ENCODE measurements at places on chromosomes 1 and 21.

DNA sequence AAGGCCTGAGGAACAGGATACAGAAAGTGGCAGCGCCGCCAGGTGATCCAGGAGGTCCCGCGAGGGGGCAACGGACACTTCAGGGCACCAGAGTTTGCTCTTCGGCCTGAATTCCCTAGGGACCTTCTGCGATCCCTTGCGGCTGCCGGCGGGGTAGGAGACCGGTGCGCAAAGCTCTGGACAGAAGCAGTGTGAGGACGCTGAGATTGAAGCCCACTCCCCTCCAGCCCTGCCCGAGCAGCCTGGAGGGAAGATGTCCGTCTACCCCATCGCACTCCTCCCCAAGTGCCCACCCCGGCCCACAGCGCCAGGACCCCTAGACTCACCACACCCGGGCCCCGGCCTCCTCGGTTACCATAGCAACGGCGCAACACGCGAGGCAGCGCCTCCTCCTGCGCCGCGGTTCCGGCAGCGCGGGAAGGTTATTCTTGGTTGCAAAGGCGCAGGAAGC is at the start of gene ANKRD45:
Gene ANKRD45, minus strand, starts transcription at position 361 of the 451 bp plus-strand sequence. CDS start 10,433 bp downstream, outside the sequence.
- no peak for DNase-seq

GRCh38 chr1:33973799-33974545 is 110.1 kb downstream of the HMGB4 start:
- no peak for DNase-seq

DNA sequence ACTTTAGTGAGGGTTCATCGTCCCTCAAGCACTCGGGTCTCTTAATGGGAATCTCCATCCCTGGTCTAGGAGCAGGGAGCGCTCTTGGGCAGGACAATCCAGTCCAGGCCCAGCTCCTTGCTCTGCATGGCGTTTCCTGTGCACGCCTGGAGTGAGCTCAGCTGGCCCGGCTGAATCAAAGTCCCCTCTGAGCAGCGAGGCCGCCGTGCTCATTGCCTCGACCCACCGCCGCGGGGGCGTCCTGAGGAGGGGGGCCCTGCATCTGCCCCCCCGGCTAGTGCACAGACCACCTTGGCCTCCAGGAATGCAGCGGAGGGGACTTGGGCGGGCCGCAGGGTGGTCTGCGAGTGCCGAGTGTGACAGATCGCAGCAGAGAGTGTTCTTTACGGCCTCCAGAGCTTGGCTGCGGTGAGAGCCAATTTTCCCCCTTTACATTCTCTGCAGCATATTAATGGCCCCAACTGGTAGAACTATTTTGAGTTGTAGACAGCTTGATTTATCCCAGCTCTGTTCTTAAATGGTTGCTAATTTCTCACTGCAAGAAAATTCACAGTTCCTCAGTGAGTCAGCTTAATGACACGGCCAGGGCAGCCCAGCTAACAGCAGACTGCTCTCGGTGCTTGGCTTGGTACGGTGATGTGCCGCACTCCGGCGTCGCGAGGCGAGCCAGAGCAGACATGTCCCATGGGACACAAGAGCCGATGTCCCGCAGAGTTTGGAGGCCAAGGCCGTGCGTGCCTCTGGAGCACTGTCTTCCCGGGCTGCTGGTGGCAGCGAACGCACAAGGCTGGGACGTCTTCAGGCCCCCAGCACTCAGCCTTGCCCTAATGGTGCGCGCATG is 39.8 kb downstream of the SNAP47 start:
- DNase-seq, result no peak

GRCh38 chr21:41368735-41369104 is 6.9 kb downstream of the MX2 start:
- DNase-seq, result no peak

DNA sequence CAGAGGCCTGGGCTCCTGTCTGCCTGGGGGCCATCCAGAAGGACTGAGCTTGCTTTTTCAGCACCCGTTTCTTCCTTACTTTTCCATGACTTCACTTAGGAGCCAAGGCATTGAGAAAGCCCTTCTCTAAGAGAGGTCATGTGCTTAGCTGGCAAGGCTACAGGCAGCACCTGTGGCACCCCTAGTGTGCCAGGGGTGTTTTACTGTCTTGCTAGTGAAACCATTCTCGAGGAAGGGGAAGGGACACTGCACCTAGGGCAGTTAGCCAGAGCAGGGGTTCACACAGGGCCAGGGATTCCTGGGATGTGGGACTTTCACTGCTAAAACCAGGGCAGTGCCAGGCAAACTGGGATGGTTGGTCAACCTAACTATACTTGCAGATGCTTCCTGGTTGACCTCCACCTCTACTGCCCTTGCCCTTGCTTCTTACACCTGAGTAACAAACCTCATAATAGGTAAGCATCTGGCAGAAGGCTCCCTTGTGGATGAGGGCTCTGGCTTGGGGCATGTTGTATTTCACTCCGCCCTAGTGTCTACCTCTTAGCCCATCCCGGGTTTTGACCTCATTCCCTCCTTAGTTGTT is 69.2 kb downstream of the NOS1AP start:
- DNase-seq, result no peak

DNA sequence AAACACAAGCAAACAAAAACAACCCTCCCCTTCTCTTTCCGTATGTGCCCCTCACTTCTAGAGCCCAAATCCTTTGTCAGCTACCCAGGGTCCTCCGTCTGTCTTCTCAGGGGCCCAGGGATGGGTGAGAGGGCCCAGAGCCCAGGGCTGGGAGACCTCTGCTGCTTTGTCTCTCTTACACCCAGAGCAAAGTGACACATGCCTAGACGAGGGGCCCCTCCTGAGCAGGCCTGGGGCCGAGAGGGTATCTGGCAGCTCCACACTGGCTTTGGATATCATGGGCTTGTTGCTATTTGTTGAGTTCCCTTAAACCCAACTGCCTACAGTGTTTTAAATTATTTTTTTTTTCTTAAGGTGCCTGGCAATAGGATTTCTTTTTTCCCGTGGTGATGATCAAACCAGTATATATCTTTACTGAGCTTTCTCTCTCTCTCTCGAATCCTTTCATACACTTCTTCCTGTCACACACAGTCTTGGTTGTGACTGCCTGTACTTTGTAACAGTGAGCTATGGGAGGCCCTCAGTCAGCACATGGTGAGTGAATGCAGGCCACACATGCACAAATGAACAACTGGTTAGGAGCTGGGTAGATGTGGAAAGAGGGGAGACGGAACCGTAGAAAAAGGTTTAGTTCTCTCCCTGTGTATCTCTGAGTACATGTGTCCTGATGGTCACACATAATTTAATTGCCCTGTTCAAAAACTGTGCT is 14.5 kb downstream of the RASSF5 start:
- no peak for DNase-seq

DNA sequence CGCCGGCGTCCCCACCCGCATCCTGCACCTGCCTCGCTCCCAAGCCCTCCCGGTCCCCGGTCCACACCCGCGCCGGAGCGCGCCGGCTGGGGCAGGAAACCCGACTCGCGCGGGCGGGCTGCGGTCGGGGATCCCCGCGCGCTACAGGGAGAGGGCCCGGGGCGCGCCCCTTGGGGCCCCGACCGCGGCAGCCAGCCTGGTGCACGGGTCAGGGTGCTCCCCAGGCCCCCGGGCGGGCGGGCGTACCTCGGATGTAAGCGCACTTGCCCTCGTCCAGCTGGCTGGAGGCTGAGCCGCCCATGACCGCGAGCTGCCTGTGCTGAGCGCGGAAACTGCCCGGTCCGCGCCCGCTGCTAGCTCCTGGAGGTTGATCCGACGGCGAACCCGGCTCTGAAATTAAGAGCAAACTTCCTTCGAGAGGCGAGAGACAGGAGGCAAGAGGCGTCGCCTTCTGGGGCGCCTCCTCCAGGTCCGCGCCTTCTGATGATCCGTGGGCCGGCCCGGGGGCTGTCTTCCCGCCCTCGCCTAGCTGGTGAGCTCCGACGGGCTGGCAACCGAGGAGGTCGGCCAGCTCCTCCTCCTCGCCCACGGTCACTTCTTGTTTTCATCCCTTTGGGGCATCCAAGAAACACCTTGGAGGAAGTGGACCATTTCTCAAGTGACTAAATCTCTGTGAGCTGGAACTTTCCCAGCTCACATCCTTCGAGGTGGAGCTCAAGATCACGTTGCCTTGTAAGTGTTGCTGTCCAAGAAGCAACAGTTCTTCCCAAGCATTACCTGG is at the start of gene NIBAN1:
Gene NIBAN1, minus strand, starts transcription at position 453 of the 781 bp plus-strand sequence. Its CDS starts 152 bp downstream, at position 301.
- DNase-seq, result no peak

GRCh38 chr1:152582647-152583046 is 2.3 kb upstream of the LCE3D start:
- DNase-seq, result no peak

GRCh38 chr1:8318436-8318835 is 522 bp downstream of the SLC45A1 start:
- no peak for DNase-seq

GRCh38 chr1:187001198-187001889 is 172.6 kb downstream of the PLA2G4A start:
- peak; percentile 61 for DNase-seq

GRCh38 chr1:112911506-112912220 is 44.3 kb downstream of the SLC16A1 start:
- no peak for DNase-seq

DNA sequence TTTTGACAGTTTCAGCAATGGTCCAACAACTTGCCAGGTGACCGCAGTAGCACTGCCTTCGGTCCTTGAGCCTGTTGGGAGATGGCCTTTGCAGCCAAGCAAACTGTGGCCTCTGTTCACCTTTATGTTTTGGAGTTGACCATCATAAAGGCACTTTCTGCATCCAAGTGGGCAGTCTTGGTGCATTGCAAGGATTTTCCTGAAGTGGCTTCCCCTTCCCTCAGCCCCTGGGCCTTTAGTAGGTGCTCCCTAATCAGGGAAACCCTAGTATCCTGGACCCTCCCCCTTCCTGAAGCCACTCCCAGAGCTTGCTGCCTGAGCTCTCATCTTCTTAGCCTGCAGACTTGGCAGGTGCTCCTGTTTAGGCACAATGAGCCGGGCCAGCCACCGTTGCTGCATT is 140.2 kb downstream of the TRABD2B start:
- no peak for DNase-seq

GRCh38 chr21:37869661-37870060 is 46.6 kb downstream of the KCNJ6 start:
- DNase-seq, result no peak

DNA sequence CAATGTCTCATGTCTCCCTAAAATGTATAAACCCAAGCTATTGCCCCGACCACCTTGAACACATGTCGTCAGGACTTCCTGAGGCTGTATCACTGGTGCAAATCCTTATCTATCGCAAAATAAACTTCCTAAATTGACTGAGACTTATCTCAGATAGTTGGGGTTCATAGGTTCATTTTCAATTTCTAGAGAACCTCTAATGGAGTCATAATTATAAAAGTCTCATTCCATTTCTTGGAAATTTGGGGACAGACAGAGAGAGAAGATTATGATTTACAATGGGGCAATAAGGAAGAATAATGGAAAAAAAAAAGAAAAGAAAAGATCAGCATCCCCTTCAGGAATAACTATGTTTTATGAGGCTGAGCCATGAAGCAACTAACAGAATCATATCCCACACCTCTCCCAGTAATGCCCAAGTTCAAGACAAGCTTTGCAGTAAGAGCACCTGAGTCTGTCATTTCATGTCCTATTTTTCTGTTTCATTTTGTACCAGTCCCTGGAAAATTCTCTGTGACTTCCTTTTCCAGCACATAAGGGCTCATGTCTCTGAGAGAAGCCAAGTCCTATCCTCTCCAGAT is 70.0 kb upstream of the ETS2 start:
- no peak for DNase-seq

DNA sequence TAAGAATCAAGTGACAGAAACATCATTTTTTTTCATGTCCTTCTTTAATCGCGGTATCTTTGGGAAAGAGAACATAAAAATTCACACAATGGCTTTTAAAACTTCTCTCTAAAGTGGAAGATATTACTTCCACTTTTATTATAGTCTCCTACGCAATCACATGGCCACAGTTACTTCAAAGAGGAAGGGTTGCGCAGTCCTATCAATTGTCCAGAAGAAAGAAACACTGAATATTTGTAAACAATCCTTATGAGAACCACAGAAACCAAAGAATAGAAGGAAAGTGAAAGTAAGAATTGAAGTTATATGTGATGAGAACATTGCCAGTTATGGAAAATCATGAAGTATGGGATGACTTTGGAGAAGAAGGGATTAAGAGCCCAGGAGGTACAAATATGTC is 32.6 kb downstream of the CFH start:
- no peak for DNase-seq

- DNase-seq, result no peak
Measured at GRCh38 chr1:172401892-172402291, 18.6 kb upstream of the C1orf105 start.

DNA sequence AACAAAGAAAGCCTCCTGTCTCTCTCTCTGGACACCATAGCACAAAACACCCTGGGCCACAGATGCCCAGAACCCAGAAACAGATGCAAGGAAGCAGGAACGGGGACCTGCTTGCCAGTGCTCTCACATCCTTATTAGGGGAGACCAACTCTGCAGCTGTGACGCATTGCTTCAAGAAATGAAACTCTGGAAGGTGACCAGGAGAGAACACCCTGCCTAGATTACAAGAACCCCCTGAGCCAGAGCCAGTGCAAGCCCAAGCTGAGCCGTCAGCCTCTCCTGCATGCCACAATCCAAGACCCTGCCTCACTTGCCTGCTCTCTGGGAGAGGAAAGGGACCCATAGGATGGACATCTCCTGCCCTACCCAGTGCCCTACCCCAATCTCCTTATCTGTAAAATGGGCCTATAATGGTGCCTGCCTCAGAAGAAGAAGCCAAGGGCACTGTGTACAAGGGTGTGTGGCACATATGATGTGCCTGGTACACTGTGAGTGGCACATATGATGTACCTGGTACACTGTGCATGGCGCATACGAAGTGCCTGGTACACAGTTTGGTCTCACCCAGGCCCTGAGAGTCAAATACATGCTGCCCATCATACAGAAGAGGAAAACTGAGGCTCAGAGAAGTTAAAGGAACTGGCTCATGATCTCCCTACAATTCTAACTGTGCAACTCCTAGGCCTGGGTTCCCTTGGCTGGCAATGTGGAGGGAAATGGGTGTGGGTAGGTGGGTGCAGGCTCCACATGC is 16.8 kb upstream of the FAM131C start:
- DNase-seq, result no peak

- no peak for DNase-seq
Measured at GRCh38 chr1:206074839-206075238, 21.9 kb downstream of the RHEX start.

DNA sequence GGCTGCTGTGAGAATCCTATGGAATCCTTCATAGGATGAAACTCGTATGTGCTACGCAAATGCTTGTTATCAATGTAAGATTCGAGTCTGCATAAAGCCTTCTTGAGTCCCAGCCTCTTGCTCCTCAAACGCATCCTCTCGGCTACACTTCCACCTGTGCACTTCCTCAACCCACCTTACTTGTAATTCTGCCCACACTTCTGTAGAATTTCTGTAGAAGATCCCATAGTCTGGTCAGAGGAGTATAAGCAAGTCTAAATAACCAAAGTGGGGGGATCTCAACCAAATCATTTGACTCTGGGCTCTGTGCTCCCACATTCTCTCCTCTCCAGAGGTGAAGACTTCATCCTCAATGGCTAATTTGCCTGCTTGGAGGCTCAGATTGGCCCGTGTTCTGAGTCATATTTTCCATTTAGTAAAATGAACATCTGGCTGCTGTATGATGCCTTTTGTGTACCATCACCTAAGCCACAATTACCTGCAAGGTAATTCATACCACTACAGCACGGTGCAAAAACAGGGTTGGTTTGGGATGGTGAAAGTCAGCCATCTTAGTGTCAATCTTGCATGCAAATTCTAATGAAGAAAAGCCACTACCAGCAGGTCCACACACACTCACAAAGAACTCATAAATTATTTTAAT is 63.2 kb downstream of the ITPKB start:
- no peak for DNase-seq
